Left ventricle myocardium inferior (tissue), 1 donor: ENCODE measurements at places on chromosomes 7 and 10.

DNA sequence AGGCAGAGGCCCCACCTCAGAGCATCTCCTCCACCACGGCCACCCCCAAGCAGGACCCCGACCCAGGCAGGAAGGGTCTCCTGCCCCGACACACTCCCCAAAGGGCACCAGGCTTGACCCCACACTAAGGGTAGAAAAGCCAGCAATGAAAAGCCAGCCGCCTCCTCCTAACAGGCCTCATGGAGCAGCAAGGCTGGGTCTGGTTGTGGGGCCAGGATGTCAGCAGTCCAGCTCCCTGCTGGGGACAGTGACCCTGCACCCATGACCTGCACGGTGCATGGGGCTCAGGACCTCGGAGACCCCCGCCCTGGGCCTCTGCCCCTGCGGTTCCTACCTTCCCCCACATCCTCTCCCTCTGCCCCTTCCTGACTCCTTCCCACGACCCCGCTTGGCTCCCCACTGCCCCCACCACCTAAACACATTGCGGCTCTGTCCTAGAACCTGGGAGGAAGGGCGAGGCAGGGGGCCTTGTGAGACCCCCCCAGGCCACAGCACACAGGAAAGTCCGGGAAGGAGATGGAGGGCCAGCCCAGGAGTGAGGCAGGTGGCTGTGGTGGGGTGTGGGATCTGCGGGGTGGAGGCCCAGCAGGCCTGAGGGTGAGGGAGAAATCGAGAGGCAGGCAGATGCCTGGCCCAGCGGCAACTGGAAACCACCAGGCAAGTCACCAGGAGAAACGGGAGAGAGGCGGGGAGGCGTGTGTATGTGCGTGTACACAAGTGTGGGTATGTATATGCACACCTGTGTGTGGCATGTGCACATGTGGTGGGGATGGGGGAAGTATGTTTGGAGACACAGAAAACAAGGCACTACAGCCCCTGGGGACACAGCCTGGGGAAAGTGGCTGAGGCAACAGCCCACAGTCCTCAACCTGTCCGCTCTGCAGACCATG, 229.9 kb downstream of the MAD1L1 start:
- DNase-seq, result peak; percentile 11

- no peak for DNase-seq
Measured at GRCh38 chr7:138654616-138655015, 46.5 kb downstream of the SVOPL start.

GRCh38 chr7:36448781-36449379, 59.2 kb downstream of the ANLN start:
- DNase-seq, result no peak

GRCh38 chr7:139918480-139918879, 89.4 kb downstream of the TBXAS1 start:
- DNase-seq, result peak; percentile 29

- no peak for DNase-seq
Measured at GRCh38 chr7:2959828-2960599, 83.7 kb downstream of the CARD11 start.

- DNase-seq, result no peak
Measured at GRCh38 chr10:3760083-3760482, 24.9 kb downstream of the KLF6 start.

- DNase-seq, result peak; percentile 51
Measured at GRCh38 chr7:157010588-157011332, at the start of gene MNX1. Gene MNX1, minus strand, starts transcription at chr7:157010663. Its CDS starts 313 bp downstream, at chr7:157010350.

- no peak for DNase-seq
Measured at GRCh38 chr7:43701500-43701854, 27.8 kb downstream of the COA1 start.

DNA sequence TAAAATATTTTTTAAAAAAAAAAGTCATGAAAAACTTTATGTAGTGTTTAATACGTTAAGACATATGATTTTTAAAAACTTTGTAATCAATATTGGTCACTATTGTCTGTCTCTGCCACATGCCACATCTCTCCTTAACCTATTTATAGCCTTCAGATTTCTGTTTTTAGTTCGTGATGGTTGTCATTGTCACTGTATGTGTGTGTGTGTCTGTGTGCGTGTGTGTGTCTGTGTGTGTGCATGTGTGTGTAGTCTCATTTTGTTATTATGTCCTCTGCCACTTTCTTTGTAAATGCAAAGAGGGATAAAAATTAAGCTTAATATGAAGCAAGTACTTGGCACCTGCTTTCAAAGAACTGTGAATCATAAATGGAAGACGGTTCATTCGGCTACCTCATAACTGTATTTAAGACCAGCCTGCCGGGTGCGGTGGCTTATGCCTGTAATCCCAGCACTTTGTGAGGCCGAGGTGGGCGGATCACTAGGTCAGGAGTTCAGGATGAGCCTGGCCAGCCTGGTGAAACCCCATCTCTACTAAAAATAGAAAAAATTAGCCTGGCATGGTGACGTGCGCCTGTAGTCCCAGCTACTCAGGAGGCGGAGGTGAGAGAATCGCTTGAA, 354.0 kb downstream of the ARL4A start:
- no peak for DNase-seq

DNA sequence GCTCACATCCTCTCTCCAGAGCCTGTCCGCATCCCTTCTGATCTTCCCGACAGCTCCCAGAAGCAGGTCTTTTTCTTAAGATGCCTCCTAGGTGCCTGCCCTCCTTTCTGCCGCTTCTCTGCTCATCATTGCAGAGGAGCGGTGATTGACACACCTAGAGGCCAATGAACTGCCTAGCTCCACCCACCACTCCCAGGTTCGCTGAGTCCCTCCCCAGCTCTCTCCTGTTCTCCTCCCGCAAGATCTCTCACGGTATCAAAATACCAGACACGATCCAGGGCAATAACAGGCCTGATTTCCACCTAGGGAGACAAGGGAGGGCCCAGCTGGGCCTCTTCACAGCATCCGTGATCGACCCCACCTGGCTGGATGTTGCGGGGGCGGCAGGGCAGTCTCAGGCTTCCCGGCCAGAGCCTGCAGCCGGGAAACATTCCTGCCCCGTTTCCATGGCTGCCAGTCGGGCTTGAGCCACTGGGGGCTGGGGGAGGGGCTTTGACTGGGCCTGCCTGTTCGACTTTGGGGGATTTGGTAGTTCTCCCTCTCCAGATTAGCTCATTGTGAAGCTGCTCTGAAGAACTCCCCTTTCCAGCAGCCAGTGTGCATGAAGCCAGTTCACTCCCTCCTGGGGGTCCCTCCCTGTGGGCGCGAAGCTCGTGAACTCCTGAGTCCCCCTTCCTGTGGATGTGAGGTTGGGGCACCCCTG, 373.5 kb downstream of the RPS24 start:
- DNase-seq, result peak; percentile 86

GRCh38 chr10:6729861-6730344, 149.8 kb upstream of the PRKCQ start:
- DNase-seq, result no peak

DNA sequence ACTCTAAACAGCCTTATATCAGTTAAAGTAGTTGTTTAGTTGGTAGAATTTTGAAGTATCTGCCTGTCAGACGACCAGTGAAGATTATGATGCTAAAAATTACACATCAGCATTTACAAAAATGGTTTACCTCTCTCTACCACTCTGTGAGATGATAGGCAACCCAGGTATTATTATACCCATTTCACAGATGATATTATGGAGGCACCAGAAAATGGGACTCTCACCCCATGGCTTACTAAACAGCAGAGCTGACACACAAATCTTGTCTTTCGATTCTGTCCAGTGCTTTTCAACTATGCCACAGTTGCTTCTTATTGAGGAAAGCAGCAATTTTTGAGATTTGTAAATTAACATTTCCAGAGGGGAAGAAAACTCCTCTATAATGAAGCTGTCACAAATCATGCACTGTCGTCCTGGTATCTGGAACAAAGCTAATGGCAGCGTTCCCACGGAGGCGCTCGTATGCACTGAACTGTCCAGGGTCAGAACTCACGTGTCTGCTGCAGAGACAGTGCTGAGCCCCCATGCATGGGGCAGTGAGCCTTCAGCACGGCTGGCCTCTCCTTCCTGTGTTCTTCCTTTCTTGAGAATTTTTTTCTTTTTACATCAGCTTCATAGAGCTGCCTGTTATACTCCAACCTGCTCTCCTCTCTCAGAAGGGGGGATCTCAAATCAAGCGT, 381.1 kb downstream of the SDK1 start:
- no peak for DNase-seq

DNA sequence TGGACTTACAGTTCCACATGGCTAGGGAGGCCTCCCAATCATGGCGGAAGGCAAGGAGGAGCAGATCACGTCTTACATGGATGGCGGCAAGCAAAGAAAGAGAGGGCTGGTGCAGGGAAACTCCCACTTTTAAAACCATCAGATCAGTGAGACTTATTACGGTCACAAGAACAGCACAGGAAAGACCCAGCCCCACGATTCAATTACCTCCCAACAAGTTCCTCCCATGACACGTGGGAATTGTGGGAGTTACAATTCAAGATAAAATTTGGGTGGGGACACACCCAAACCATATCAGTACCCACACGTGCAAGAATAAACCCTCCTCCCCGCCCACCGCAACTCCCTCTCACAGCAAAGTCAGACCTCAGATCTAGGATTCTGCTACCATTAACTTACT, 4.5 kb upstream of the AIFM2 start:
- no peak for DNase-seq

DNA sequence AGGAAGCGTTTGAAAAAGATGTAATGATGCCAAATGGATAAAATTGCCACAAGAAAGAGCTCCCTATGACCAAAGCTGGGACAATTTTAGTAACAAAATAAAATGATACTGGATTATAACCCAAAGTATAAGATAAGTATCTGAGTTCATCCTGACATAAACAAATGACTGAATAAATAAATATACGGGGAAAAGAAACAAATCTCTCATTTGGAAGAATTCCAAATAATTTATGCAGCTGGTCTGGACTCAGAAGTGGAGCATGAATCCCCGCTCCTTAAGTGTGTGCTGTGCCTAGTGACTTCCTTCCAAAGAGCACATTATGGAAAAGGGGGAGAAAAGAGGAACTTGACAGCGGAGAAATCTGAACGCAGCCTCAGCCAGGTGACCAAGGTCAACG, 186.2 kb downstream of the RAMP3 start:
- DNase-seq, result no peak

DNA sequence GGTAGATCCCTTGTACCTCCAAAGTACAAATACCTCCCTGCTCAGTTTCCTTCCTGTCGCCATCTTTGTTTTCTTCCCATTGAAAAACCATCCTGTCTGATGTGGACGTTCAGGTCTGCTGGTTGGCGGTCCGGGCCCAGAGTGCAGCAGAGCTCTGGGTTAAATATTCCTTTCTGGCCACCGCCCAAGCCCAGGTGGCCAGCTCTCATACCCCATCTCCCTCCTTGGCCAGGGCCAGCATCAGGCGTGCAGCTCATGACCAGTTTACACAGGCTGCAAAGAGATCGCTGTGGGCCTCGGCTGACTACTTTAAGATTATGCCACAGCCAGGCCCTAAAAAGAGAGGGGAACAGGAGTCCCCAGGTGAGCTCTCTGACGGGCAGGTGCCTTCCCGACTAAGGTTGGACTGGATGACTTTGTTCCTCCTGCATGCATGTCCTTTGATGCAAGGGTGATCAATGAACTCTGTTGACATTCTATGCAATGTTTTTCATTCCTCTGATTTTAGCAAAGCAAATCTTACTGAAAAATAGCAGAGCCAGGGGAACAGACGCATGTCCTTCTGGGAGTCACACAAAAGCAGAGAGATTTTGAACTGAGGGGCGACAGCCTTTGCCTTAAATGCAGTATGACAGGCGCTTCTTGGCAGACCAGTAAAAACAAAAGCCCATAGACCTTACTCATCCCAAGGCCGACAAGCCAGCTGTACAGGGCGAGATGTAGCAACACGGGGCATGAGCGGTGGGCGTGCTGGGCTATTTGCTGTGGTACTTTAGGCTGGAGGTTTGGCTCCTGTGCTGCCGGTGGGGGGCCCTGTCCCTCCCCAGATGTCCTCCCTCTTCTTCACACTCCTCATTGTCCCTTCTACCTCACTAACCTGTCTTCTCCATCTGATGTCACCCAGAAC, 33.3 kb upstream of the SH2B2 start:
- DNase-seq, result no peak

DNA sequence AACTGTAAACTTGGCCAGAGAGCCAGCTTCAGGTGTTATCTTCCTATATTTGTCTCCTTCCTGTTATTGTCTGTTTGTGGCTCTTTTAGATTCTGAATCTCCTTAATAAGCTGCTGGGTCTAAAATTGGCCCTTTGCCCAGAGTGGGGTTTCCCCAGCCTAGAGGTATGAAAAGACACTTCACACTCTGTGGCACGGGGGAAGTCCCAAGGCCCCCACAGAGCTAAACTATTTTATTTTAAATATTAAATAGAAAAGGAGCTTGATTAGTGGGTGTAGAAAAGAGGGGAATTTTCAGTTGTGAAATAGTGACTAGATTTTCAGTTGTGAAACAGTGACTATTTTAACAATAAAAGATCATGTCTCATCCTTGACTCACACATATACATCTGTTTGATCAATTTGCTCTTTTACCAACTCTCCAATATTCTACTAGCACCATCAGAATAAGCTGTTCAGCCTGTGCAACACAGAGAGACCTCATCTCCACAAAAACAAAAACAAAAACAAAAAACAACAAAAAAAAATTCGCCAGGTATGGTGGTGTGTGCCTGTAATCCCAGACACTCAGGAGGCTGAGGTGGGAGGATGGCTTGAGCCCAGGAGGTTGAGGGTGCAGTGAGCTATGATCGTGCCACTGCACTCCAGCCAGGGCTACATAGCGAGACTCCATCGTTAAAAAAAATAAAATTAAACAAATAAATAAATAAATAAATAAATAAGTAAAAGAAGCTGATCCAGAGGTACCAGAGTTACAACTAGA, 24.9 kb upstream of the ADO start:
- DNase-seq, result no peak

DNA sequence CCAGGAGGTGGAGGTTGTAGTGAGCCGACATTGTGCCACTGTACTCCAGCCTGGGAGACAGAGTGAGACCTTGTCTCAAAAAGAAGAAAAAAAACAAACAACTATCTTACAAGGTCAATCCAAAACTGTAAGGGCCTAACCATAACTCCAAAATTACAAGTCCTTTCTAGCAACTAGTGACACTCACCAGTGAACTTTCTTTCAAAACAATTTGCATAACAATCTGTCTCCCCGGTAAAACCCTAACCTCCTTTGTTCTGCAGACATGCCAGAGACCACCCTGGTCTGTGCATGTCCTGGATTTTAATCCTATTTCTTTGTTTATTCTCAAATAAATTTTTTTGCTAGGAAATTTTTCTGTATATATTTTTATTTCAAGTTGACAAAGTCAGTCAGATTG, 68.1 kb downstream of the EXOC6 start:
- no peak for DNase-seq

- DNase-seq, result no peak
Measured at GRCh38 chr7:67983486-67983885, 986.9 kb downstream of the TYW1 start.

DNA sequence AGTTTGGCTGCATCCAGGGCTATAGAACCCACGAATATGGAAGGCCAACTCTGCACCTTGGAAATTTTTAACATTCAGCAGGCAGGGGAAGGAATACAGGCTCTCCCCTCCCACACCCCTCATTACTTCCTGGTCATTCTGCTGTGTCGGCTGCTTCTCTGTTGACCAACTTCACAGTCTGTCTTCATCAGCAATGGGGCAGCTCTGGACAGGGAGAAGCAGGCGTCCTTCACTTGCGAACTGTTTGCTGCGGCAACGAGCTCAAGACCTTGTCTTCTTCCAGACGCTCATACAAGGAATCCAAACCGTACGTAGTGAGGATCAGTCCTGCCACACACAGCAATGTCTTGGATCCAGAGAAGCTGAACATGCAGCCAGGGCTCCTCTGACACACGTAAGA, 192.2 kb downstream of the DIP2C start:
- DNase-seq, result no peak

GRCh38 chr10:58435297-58435985, 50.2 kb downstream of the TFAM start:
- peak; percentile 17 for DNase-seq

GRCh38 chr7:101733713-101734475, 83.5 kb upstream of the CUX1 start:
- peak; percentile 28 for DNase-seq
